ENCODE measurements at places on chromosomes 3 and 15. TPM values are rescaled to one million over a fixed set of nuclear protein-coding genes. Genes with fewer than 3 reads are reported as not detected.

- DNase-seq = no peak
Observed at GRCh38 chr15:89459271-89460038, 36.9 kb downstream of the RHCG start.

DNA sequence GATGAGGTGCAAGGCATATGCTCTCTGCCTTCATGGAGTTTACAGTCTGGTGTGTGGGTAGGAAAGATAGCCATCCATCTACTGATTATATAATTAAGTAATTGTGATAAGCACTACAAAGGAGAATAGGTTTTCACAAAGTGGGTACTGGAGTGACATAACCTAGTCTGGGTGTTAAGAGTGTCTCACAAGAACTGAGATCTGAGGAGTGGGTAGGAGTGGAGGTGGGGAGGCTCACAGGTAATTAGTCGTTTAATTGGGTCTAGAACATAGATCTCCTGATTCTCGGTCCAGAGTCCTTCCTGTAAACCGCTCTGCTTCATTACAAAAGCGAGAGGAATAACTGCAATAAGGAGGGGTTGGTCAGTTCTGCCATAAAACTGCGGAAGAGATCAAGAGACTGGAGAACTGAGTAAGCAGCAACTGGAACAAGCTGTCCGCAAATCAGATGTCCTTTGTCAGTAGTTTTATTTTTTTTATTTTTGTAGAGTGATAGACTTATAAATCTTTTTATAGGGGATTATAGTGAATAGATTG is 2.2 kb downstream of the NEO1 start:
- no peak for DNase-seq

- DNase-seq = no peak
Observed at GRCh38 chr3:197295871-197296270, 2.5 kb downstream of the DLG1 start.

DNA sequence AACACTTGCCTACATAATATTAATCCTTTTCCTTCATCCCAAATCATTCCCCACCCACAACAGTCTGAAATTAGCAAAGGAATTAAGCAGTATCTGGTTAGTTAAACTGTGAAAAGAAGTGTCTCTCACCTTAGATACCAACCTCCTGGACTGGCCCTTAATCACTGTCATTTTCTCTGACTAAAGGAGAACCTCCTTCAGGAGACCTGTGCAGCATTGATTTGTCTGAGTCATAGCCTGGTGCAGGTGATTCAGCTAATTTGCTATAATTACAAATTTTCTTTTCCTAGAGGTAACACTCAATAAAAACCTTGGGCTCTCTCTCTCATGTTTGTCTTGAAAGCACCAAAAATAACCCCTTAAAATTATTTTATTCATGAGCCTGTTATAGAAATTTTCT is 279.8 kb upstream of the SEMA6D start:
- DNase-seq = no peak

DNA sequence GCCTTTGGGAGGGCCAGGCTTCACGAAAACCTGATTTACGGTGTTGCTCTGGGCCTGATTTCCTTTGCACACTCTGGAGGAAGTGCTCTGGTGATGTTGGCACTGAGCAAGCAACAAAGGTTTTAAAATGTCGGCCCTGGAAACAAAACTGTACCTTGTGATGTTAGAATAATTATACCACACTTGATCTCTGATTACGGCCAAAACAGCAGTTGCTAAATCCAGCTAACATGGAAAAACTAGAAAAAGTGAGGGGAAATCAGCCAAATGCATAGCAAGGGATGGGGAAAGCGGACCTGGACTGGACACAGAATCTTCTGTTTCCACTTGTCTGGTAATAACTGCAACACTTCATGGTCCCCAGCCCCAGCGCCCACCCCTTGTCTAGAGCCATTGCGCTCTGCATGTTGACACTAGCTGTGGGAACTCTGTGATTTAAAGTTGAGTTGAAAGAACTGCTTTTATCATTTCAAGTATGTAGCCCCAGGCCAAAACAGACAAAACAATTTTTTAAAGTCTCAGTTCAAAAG is 120.1 kb downstream of the VGLL4 start:
- DNase-seq = no peak

GRCh38 chr3:10992017-10992942 is at the start of gene SLC6A1:
TSS of gene SLC6A1 (plus strand) at chr3:10992748. CDS start at chr3:11017212, 24,464 bp downstream.
- peak; percentile 60 for DNase-seq

GRCh38 chr3:136678981-136679380 is 73.2 kb downstream of the STAG1 start:
- DNase-seq = no peak

DNA sequence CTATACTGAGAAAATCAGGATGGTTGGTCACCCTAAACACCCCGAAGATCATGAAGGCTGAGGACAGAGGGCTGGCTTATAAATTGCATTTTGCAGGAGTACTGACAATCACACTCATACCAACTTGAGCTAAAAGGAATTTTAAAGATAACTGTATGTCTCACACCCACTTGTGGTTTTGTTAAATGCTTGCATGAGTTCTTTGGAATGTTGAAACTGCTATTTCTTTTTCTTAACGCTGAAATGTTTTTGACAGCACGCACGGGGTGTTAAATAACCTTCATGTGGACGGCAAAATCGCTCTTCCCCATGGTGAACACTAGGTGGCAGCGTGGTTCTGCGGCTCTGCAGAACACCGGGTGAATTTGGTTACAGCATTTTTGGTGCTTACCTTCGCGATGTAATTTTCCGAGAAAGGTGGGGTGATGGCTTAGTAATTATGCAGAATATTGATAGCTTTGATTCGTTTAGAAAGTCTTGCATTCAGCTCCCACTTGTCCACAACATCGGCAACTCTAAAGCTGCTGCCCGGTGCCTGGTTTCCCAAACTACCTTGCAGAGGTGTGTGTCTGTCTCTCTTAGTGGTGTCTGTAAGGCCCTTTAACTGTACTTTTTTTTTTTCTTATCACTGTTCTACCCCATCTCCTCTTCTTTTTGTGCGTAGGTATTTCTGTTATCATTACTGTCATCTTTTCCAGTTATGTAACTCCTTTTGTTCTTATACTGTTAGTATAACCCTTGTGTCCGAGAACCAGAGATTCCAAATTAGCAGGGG is 51.7 kb downstream of the ARNT2 start:
- no peak for DNase-seq

GRCh38 chr3:183360971-183361624 is 67.3 kb downstream of the MCF2L2 start:
- DNase-seq = no peak

GRCh38 chr3:120693439-120694171 is 11.6 kb upstream of the HGD start:
- DNase-seq = no peak

GRCh38 chr3:155934230-155934629 is 63.8 kb downstream of the GMPS start:
- DNase-seq = no peak

GRCh38 chr15:73899197-73900094 is 26.1 kb downstream of the TBC1D21 start:
- no peak for DNase-seq

DNA sequence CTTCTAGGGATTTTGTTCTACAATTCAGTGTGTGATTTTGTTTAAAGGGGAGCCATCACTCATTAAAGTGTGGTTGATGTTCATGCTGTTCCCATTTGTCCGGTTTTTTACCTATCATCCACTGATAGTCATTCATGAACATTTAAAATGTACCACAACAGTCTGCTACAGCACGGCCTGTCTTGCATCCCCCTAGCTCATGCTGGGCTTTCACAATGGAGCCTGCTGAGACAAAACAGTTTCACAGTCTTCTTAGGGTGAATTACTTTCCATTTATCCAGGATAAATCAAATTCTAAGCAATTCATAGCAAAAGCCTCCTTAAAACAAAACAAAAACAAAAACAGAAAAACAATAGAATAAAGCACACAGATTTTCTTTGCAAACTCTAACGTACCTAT is 627.2 kb downstream of the CADM2 start:
- DNase-seq = no peak

DNA sequence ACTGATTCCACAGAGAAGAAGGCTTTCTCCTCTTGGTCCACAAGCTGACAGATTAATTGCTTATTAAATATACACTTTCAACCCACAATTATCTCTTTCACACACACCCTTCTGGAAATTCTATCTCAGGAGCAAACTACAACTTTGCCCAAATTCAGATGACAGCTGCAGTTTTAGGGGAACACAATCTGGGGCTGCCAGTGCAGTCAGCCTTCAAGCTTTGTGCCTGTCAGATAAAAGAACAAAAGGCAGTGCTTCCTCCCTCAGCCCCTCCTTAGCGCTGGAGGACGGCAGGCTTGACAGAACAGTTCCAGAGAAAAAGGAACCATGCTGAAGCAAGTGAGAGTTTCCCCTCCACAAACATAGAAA is 99.6 kb downstream of the TMCC1 start:
- DNase-seq = no peak

GRCh38 chr3:183539811-183540210 is 15.7 kb downstream of the KLHL6 start:
- no peak for DNase-seq

DNA sequence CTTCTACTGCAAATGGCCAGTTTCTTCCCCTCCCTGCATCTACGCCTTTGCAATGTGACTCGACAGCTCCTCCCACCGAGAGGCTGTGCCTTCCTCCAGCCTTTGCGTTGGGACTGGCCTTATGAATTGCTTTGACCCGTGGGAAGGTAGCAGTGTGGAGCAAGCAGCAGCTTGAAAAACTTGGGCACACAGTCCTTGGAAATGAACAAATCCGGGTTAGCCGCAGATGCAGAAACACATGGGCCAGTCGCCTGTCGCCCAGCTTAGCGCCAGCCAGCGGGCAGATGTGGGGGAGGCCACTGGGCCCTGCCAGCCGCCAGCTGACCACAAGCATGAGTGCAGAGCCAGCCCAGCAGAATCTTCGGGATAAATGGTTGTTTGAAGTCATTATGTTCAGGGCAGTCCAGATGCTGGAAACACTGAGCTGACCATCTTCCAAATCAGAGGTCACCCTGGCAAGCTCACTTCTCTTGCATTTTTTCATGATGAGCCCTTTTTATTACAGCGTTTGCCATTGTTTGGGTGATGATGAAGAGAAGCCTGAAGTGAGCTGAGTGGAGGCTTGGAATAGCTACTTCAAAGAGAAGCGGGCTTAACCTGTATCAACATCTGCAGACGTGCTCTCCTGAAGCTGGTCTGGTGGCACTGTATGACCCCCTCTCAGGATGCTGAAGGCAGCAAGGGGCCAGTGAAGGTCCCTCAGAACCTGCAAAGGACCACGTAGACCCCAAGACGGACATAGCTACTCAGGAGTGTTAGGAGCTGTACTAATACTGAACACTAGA is 9.8 kb downstream of the SELENOS start:
- peak; percentile 83 for DNase-seq

DNA sequence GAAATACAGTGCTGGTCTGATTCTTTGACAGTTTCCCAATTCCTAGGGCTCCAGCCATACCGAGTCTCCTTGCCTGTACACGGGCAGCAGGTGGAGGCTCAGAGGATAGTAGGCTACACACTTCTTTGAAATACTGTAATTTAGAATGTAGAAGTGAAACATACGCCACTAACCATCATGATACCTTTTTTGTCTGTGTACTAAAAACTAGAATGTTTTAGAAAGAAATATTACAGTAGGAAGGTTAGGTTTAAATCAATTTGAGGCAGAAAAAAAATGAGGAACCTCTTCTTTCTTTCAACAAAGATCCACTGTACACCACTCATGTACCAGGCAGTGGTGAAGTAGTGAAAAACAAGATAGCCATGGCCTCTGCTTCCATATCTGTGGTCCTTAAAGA is 354.7 kb downstream of the MCTP2 start:
- DNase-seq = no peak

DNA sequence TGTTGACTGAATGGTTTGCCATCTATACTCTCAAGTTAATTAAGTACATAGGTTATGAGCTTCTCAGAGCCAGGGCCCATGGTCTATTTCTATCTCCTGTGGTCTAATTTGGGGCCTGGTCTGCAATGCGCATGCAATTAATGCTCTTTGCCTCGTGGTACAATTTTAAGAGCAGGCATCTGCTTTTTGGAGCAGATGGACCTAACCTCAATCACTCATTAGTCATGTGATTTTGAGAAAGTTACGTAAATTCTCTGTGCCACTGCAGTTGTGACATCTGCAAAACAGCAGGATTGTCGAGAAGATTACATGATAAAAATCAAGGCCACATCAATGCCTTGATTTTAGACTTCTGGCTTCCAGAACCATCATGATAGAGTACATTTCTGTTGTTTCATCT is 543.7 kb upstream of the ADAMTS9 start:
- DNase-seq = no peak

DNA sequence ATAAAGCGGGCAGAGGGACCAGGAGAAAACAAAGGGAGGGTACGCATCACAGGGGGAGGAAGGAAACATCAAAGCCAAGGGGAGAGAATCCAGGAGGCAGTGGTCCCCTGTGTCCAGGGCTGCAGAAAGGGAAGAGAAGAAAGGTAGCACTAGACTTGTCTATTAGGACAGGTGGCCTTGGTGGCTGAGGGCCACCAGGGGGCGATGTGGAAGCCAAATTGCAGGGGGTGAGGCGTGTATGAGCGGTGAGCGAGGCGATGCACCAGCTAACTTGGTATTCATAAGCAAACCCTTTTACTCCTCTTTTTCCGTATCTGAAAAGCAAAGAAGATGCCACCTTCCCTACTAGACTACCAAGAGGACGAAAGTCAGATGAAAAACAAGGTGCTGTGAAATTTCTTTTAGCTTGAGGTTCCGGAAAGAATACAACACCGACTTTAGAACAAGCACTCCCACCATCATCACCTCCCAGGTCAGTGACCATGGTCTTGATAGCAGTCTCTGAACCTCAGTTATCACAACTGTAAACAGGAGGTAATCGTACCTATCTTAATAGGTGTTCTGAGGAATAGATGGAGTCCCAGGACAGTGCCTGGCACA is 654.4 kb upstream of the ADAMTS9 start:
- no peak for DNase-seq

GRCh38 chr3:72487946-72488737 is 360.1 kb downstream of the SHQ1 start:
- no peak for DNase-seq

DNA sequence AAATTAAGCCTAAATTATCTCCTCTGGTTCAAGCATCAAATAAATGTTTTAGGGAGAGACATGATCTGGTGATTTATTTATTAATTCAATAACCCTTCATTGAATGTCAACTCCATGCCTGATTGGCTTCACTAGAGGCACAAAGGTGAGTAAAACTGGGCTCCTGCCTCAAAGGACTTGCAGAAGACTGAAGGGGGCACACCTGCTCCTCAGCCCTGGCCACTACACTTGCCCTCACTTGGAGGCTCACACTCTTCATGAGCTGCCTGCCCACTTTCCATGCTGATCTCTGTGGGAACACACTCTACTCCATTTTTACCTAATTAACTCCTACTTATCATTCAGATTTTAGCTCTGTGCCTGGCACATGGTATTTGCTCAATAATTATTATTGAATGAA is 84.4 kb upstream of the KCNMB2 start:
- no peak for DNase-seq

- DNase-seq = no peak
Observed at GRCh38 chr15:95826412-95827195, 503.9 kb upstream of the NR2F2 start.

Gene CPN2
- total RNA-seq = not detected

Gene ROBO1
- total RNA-seq = 7.6 TPM

Gene CKMT1B
- total RNA-seq = 4.6 TPM

Gene ELL3
- total RNA-seq = 2.6 TPM

Gene CYP1A2
- not detected for total RNA-seq

Gene ALG3
- total RNA-seq = 50.8 TPM

Gene FANCD2OS
- not detected for total RNA-seq

Gene RPL39L
- total RNA-seq = 11.9 TPM

Gene FBXO40
- total RNA-seq = 81.6 TPM

Gene NCEH1
- 14.3 TPM for total RNA-seq

Gene ESYT3
- 2.6 TPM for total RNA-seq
